ENCODE measurements at places on chromosomes 3 and 15.

- no peak for DNase-seq
Observed at GRCh38 chr15:73650416-73651126, 17.4 kb upstream of the NPTN start.

GRCh38 chr3:187398955-187399354, 30.8 kb downstream of the RTP4 start:
- no peak for DNase-seq

DNA sequence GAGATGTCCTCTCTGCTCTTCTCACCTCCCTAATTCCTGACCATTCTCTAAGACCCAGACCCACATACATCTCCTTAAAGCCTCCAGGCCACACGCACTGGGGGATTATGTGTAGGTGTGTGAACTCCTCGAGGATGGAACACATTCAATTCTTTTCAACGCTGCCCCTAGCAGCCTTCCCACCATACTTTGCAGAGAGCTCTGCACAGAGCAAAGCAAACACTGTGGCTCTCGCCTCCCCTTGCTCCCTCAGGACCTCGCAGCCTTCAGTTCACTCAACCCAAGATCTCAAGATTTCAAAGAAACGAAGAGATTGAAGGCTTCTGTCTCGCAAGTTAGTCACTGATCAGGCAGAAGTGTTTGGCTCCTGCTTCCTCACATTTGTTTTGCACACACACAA, 6.0 kb downstream of the ACTC1 start:
- DNase-seq: no peak

DNA sequence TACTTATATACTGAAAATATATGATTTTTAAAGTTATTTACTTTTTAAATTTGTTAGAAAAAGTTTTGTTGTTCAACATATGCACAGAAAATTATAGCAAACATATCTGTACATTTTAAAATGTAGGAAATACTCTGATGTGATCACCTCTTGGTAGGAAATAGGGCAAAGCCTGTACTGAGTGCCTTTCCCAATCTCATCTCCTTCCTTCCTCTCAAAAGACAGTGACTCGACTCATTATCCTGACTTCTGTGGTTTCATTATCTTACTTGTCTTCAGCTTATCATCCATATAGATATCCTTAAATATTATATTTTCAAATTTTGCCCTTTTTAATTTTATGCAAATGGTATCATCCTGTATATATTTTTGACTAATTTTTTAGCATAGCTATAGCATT, 18.4 kb upstream of the ALCAM start:
- no peak for DNase-seq

DNA sequence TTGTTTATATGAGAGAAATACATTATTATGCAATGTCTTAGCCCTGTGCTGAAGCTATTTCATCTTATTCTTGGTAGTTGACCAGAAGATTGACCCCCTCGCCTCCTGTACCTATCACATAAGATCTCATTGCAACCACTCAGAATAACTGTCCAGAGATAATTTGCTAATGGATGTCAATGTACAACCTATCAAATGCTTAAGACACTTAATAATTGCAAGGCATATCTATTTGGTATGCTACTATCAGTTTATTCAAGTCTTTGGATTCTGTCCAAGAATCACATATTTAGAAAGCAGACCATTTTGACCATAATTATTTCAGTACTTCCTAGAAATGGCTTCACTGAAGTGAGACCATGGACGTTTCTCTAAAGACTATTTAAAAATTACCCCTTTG, 241.6 kb downstream of the GAP43 start:
- DNase-seq: no peak
